ENCODE measurements at places on chromosomes 5 and 9.

- no peak for DNase-seq
Measured at GRCh38 chr5:17360879-17361278, 137.2 kb upstream of the TAF11L2 start.

- no peak for DNase-seq
Measured at GRCh38 chr9:922171-922570, 54.3 kb upstream of the DMRT3 start.

DNA sequence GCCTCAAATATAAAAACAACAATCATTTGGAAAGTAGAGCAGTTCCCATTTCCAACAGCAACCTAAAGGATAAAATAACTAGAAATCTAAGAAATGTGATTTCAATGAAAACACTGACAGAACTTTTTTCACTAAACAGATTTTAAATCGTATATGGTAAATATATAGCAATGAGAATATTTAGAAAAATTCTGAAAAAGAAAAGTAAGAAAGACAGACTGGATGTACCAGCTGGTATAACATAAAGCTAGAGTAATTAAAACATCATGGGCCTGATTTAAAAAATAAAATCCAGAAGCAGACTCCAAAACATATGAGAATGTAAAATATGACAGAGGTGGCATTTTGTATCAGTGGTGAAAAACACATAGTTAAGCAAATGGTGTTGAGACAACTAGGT, 308.9 kb downstream of the MLLT3 start:
- DNase-seq: no peak

DNA sequence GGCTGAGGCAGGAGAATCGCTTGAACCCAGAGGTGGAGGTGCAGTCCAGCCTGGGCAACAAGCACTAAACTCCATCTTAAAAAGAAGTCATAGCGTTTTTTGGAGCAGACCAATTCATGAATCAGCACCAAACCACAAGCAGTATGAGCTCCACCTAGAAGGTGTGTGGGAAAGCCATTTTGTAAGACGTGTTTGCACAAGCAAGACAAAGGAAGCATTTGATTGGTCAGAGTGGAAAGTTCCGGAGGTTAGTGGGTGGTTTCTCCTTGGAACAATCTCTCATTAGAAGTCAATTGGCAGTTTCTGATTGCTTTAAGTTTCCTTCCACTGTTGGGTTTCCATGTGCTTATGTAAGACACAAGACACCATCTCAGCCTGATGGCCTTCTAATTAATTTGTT, 5.0 kb downstream of the SRD5A1 start:
- DNase-seq: no peak

- DNase-seq: peak; percentile 90
Measured at GRCh38 chr9:91978740-91979414, 28.8 kb upstream of the ROR2 start.

GRCh38 chr5:133841831-133842750, 126.3 kb downstream of the C5orf15 start:
- no peak for DNase-seq

- peak; percentile 67 for DNase-seq
Measured at GRCh38 chr5:121949885-121950284, 11.9 kb upstream of the SRFBP1 start.

- DNase-seq: no peak
Measured at GRCh38 chr5:105677291-105677690, 1993.4 kb downstream of the EFNA5 start.

DNA sequence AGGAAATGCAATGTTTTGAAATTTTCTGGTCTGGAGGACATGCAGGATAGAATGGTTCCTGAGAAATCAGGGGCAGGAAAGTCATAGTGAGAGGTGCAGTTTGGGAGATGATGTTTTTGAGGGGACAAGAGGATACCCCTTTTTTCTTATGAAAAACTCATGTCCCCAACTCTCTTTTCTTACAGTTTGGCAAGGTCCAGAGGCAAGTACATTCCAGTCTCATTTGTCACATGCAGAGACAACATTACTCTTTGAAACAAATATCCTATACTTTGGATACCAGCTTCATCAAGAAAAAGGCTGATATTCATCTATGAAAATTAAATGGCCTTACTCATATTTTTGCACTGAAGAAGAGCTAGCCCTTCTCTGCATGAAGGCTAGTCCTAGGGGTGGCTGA, 48.2 kb downstream of the EQTN start:
- peak; percentile 21 for DNase-seq

Data from AG08395 (cell line).